Tibial artery (tissue), 4 donors: ENCODE measurements at places on chromosomes 2 and 18.

GRCh38 chr2:118632921-118633320, 214.5 kb downstream of the EN1 start:
- H3K4me3 ChIP-seq, result no peak overlapping the region
- no peaks in the 10 kb centered on the region for H3K27me3 ChIP-seq
- no peak for DNase-seq
- H3K36me3 ChIP-seq, result no peaks in the 10 kb centered on the region
- no peaks in the 10 kb centered on the region for H3K4me1 ChIP-seq

GRCh38 chr2:69830045-69830905, 815 bp downstream of the GMCL1 start:
- H3K27me3 ChIP-seq, result no peaks in the 10 kb centered on the region
- peak overlapping the region; percentile 95 for H3K27ac ChIP-seq
- no peaks in the 10 kb centered on the region for H3K36me3 ChIP-seq
- peak overlapping the region; percentile 77 for H3K4me3 ChIP-seq
- H3K4me1 ChIP-seq, result peaks cover 46% of the 10 kb centered on the region

DNA sequence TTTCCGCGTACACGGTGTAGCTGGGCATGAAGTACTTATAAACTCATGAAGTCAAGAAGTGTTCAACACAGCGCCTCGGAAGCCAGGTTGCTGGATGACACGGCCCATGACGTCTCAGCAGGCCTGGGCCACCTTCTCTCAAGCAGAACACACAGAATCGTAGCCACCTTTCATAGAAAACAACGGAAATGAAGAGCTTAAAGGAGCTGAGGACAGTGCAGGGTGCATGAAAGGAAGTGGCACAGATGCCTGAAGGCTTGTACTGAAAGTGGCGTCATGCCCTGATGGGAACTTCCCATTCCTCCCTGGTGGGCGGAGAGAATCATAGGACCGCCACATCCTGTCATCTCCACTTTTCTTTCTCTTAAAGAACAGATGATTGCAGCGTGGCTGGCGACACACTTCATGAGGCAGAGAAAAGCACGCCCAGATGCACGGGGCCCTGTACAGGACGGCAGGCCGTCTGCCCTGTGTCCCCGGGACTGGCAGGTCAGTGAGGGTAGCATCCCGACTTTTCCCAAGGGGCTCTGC, 31.1 kb downstream of the HDAC4 start:
- H3K4me1 ChIP-seq, result no peaks in the 10 kb centered on the region
- H3K36me3 ChIP-seq, result peaks cover 18% of the 10 kb centered on the region
- no peaks in the 10 kb centered on the region for H3K27me3 ChIP-seq
- no peak overlapping the region for H3K4me3 ChIP-seq

DNA sequence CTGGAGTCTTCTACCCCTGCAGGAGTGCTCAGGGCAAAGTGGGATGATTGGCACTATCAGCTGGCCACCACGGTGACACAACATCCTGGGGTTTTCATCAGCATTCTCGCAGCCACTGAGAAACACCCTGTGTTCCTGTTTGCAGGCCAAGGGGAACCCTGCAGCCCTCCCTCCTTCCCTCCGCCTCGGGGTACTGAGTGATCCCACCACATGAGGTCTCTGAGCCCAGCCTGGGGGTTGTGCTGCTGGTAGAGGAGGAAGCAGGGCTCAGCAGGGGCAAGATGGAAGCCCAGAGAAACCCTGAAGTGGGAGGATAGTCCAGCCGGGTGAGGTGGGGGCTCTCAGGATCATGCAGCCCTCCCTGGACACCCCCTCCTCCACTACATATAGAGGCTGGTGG, at the start of gene OXER1:
TSS of gene OXER1 (minus strand) at position 40 of the 400 bp plus-strand sequence. CDS start 73 bp downstream, outside the sequence.
- no peak within 1 kb of the TSS for H3K27ac ChIP-seq
- H3K4me3 ChIP-seq, result no peak within 1 kb of the TSS
- H3K4me1 ChIP-seq, result no peaks in the 10 kb centered on the region
- no peak for DNase-seq
- peaks cover 27% of the 10 kb centered on the region for H3K36me3 ChIP-seq

DNA sequence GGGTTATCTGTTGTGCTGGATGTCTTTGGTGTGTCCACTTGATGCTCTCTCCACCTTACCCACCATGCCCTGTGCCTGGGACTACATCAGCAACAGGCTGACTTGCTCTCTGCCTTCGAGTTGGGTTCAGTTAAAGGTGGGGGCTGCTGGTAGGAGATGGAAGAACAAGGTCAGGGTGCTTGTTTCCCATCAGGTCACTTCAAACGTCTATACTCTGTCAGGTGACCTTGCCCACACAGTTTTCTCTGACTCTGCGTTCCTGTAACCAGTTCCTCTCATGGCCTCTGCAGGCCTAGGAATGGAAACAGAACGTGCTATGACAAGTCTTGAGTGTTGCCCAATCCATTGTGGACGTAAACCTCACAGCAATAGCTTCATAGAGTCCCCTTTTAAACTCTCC, 38.4 kb upstream of the PAPOLG start:
- no peak for DNase-seq
- H3K4me1 ChIP-seq, result no peaks in the 10 kb centered on the region
